ENCODE measurements at places on chromosomes 2 and 18.

DNA sequence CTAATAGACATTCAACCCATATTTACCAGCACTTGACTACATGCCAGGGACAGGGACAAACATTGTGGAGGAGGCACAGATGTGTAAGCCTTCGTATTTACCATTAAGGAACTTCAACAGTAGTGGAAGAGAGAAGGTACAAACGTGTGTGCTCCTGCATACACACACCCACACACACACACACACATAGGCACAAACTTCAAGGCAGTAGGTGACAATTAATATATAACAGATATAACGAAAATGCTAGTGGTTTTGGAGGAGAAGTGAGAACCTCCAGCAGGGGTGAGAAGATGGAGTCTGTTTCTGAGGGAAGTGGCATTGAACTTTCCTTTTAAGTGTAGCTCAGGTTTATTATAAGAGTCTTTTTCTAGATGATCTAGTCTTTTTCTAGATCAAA is 231.1 kb downstream of the SETBP1 start:
- DNase-seq: no peak

- no peak for DNase-seq
Observed at GRCh38 chr2:102632380-102633175, 13.2 kb downstream of the SLC9A2 start.

- no peak for DNase-seq
Observed at GRCh38 chr2:38750011-38750890, 910 bp downstream of the SRSF7 start.

GRCh38 chr18:59639136-59639535 is 58.1 kb downstream of the CCBE1 start:
- no peak for DNase-seq

GRCh38 chr2:177478029-177478428 is 85.5 kb downstream of the AGPS start:
- no peak for DNase-seq

GRCh38 chr2:75431763-75432162 is 129.0 kb downstream of the EVA1A start:
- DNase-seq: no peak

GRCh38 chr2:227013881-227014280 is 150.1 kb downstream of the COL4A4 start:
- no peak for DNase-seq

DNA sequence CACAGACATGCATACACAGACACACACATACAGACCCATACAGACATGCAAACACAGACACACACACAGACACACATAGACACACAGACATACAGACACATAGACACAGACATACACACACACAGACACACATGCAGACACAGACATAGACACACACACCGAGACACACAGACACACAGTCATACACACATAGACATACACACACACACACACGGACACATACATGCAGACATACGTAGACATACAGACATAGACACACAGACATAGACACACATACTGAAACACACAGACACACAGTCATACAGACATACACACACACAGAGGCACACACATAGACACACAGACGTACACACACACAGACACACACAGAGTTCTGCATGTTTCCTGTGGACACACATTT is 26.9 kb downstream of the INHBB start:
- no peak for DNase-seq

DNA sequence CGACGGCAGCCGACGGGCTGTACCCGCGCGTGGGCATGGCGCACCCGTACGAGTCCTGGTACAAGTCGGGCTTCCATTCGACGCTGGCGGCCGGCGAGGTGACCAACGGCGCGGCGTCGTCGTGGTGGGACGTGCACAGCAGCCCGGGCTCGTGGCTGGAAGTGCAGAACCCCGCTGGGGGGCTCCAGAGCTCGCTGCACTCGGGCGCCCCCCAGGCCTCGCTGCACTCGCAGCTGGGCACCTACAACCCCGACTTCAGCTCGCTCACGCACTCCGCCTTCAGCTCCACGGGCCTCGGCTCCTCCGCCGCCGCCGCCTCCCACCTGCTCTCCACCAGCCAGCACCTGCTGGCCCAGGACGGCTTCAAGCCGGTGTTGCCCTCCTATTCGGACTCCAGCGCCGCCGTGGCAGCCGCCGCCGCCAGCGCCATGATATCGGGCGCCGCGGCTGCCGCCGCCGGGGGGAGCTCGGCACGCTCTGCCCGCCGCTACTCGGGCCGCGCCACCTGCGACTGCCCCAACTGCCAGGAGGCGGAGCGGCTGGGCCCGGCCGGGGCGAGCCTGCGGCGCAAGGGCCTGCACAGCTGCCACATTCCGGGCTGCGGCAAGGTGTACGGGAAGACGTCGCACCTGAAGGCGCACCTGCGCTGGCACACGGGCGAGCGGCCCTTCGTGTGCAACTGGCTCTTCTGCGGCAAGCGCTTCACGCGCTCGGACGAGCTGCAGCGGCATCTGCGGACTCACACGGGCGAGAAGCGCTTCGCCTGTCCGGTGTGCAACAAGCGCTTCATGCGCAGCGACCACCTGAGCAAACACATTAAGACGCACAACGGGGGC is 2.0 kb downstream of the SP9 start:
- DNase-seq: no peak

DNA sequence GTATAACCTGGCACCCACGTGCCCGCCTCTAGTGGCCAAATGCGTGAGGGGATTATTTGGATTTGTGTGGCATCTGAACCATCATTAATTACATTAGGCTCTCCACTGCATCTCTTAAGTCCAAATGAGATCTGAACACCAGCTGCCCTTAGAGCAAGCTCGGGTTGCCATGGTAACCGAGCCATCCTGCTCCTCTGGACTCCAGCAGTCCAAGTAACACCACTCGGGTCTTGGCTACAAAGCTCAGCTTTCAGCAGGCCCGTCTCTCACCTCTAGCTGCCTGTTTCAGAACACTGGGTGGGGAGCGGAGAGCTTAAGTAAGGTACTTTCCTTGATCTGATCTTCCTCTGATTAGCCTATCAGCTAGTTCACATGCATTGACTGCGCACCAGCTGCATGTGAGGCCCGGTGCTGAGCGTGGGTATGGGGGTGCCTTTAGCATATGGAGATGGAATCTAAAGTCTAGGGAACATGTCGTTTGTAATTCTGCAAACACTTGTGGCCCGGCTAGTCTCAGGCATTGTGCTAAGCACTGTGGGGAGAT is 14.1 kb upstream of the CYS1 start:
- no peak for DNase-seq

DNA sequence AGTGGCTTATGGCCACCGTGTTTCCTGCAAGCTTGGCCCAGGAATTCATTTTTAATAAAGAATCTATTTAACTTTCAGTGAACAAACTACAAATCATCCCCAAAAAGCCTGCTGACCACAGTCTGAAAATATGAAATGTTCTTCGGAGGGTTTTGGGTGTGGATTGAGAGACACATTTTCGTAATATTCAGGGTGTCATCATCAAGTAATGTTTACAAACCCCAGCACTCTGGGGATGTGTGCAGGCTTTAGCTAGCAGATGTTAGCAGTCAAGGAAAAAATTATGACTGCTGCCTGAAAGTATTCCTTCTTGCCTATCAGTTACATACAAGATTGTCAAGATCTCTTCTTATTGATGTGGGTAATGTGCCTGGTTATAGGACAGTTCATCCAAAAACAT is 143.9 kb upstream of the FN1 start:
- DNase-seq: no peak

GRCh38 chr2:175180701-175181103 is 808 bp downstream of the ATP5MC3 start:
- no peak for DNase-seq

GRCh38 chr2:26735097-26735496 is 29.0 kb upstream of the SLC35F6 start:
- no peak for DNase-seq

DNA sequence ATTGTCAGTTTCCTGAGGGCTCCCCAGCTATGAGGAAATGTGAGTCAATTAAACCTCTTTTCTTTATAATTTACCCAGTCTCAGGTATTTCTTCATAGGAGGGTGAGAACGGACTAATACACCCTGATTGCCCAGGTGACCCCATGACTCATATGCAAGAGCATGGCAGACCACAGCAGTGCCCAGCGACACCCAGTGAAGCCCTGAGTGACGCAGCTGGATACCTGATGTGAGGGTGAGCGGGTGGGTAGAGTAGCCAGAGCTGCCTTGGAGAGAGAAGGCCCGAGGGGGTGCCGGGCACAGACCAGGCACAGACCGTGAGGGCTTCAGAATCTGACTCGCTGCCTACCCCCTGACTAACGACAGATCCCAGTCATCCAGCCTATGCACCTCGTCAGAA is 15.4 kb downstream of the ALPG start:
- no peak for DNase-seq

DNA sequence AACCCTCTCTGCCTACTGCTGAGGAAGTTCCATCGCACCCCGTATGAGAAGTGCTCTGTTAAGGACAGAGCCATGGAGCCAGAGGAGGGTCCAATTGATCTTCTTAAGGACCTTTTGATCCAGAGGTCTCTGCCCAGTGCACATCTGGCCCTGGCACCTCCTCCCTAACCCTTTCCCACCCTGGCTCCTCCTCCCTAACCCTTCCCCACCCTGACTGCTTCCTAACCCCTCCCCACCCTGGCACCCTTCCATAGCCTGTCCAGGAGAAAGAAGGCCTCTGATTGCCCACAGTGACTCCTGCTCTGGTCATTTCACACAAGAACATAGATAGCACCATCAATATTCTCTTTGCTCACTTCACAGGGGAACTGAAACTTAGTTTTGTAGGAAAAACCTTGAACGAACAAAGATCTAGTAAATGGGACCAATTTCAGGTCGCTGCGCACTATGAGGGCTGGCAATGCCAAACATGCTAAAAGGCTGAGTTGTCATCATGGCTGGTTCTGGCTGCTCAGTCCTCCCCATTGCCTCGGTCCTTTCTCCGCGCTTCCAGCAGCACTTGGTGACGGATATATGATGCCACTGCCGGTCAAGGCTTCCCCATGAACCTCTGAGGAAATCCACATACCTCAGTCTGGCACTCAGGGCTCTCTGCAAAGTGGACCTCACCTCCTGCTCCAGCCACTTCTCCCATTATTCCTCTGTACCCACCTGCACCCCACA is 49.2 kb downstream of the PKDCC start:
- no peak for DNase-seq

- DNase-seq: no peak
Observed at GRCh38 chr18:811892-812375, at the start of gene YES1. Gene YES1, minus strand, starts transcription at chr18:812242. Its CDS starts 55,415 bp downstream, at chr18:756827.

DNA sequence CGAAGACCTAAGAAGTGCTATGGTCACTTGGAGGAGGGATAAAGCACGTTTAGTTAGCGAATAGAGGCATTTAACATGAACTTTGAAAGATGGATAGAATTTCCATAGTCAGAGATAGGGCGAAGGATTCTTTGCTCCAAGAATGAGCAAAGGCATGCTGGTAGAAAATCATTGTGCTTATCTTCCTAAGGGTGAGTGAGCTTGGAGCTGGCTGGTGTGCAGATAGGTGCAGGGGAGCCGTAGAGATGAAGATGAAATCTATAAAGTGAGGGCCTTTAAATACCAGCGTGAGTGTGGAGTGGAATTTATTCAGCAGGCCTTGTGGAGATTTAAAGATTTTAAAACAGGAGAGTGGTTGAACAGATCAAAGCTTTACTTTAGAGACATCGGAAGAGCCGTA is 1.6 kb downstream of the HRH4 start:
- no peak for DNase-seq

- DNase-seq: no peak
Observed at GRCh38 chr18:35289293-35289692, 736 bp downstream of the ZSCAN30 start.

GRCh38 chr2:9230881-9231280 is 24.3 kb downstream of the ASAP2 start:
- no peak for DNase-seq

GRCh38 chr2:55500025-55500424 is 19.5 kb upstream of the CFAP36 start:
- no peak for DNase-seq

- no peak for DNase-seq
Observed at GRCh38 chr2:166671801-166672200, 177.8 kb upstream of the SCN7A start.

GRCh38 chr2:46689993-46690392 is 210.6 kb downstream of the TMEM247 start:
- DNase-seq: no peak

DNA sequence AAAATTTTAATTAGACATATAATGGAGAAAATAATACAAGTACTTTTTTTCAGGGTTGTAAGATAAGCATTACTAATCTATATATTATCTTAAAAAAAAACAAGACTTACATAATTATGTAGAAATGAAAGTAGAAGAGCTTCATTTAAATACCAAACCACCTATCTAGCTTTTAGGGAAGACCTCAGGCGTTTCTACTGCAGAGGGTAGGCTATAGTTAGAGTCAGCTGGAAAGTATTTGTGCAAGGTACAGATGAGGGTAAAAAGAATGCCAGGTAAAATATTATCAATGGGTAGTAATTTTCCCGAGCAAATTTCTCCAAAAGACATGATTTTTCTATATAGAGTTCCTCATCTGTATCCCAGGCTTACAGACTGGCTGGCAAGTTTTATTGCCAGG is 30.5 kb upstream of the SLC39A10 start:
- DNase-seq: no peak

DNA sequence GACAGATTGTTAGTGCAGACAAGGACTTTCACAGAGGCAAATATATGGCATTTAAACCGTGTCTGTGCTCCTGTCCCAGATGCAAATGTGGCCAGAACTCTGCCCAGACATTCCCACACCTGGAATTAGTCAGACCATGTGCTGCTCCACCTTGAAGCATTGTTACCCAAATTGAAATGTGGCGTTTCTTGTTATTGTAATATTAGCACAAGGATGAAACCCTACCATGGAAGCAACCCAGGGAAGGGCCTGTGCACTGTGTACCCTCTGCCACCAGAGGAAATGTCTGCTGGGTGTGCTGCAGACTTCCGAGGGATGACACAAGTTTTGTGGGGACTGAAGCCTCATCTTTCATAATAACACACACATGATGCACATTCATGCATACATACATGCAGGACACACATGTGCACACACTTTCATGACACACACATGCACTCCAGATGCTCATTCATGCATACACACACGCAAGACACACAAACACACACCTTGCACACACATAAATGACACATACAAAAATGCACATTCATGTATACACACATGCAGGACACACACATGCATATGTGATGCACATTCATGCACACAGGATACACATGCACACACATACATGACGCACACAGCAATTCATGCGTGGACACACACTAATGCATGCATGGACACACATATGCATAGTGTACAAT is 133.2 kb upstream of the SNTG2 start:
- DNase-seq: no peak

- no peak for DNase-seq
Observed at GRCh38 chr2:200843993-200844948, 20.2 kb downstream of the CLK1 start.

DNA sequence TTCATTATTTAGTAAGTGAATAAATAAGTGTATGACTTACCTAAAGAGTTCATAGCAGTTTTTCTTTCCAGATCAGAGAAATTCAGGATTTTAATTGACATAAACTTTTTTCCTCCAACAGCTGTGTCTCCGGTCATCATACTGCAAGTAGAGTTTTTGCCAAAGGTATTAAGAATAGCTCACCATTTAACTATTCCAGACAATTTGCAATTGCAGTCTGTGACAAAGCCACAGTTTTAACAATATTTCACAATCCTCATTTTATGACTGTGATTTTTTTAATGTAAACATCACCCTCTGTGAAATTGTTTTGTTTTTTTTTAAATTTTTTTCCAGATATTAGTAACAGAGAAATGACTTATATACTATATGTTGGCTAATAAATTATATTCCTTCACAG is 199.1 kb downstream of the TRIB2 start:
- no peak for DNase-seq

GRCh38 chr2:190759749-190760213 is 110.9 kb downstream of the NAB1 start:
- DNase-seq: no peak

- DNase-seq: peak; percentile 13
Observed at GRCh38 chr18:7177116-7177744, 53.7 kb upstream of the LRRC30 start.
